ENCODE measurements at places on chromosomes 13 and 19.

DNA sequence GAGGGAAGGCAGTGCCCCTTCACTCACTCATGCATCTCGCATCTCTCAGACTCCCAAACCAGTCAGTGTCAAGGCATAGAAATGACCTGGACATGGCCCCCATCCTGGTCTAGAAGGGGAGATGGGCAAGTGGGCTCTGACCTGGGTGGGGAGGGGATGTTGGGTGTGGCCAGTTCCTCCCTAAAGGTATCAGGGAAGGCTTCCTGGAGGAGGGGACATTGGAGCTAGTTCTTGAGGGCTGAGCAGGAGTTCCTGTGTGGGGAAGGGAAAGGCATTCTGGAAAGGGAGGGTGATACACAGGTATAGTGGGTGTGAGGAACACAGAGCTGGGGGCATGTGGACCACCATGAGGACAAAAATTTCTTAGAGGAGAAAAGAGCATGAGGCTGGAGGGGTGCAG lies 4.0 kb downstream of the IL4I1 start:
- DNase-seq = no peak

DNA sequence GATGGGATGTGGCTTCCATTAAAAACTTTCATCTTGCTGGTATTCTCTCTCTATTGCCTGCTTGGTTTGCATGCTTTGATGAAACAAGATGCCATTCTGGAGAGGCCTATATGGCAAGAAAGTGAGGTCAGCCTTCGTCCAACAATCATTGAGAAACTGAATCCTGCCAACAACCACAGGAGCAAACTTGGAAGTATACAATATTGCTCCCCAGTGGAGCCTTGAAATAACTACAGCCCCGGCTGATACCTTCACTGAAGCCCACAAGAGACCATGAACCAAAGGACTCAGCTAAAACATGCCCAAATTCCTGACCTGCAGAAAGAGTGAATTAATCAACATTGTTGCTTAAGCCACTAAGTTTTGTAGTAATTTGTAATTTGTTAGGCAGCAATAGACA lies 82.5 kb upstream of the FGF14 start:
- no peak for DNase-seq

GRCh38 chr13:83691966-83692365 lies 190.3 kb downstream of the SLITRK1 start:
- no peak for DNase-seq

DNA sequence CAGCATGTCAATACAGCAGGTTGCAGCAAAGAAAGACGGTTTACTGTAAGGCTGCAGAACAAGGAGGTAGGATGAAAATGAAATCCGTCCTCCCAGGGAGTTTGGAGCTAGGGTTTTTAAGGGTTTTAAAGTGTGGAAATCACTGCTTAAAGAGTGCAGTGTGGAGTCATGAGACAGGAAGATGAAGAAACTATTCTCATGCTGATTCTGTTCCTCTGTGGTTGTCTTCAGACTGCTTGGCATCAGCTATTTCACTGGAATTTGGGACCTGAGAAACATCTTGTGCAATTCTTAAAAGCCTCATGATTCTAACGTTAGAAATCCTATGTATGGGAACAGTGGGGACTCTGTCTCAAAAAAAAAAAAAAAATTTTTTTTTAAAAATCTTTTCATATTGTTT lies 11.4 kb downstream of the ZNF331 start:
- DNase-seq = no peak

GRCh38 chr13:30034458-30034795 lies 184.0 kb upstream of the UBL3 start:
- no peak for DNase-seq

DNA sequence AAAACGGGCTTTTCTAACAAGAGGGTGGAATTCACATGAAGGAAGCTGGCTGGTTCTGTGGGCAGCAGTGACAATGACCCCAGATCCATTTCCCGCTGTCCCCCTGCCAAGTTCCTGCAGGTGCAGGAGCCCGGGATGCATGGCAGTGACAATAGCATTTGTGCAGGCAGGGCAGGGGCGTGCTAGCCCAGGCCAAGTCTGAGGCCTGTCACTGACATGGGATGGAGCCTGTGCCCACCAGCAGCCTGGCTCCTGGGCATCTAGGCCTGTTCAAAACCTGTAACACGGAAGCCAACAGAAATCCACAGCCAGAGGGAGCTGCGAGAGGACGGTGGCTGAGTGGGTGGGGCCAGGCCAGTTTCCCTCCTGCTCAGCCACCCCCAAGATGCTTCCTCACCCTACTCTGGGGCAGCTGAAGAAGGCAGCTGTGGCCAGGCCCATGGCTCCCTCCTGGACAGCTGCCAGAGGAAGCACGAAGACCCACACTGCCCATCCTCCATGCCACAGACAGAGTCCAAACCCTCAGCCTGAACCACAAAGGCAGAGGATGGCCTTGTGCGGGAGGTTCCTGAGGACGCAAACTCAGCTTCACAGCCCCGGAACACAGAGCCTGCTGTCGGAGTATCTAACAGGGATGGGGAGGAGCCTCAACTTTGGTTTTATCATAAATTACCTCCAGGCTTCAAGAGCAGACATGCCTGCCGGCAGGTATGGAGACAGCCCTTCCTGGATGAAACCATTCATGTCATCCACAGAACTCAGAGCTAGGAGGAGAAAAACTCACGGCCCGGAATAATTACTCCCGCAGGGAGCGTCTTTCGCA lies 74.0 kb downstream of the CEBPG start:
- DNase-seq = no peak

GRCh38 chr13:57627663-57628062 lies 3.9 kb upstream of the PCDH17 start:
- DNase-seq = peak; percentile 49

DNA sequence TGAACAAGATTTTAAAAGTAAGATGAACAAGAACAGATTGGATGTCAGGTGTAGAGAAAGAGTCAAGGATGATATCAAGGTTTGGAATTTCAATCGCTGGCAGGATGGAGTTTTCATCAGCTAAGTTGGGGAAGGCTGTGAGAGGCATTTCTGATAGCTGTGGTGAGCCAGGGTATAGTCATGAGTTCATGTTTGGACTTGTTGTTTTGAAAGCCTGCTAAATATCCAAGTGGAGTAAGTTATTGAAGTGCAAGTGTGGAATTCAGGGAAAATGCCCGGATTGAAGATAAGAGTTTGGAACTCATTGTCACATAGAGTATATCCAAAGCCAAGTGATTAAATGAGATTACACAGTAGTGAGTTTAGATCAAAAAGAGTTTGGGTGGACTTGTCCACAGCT lies 11.0 kb upstream of the EPSTI1 start:
- DNase-seq = no peak

DNA sequence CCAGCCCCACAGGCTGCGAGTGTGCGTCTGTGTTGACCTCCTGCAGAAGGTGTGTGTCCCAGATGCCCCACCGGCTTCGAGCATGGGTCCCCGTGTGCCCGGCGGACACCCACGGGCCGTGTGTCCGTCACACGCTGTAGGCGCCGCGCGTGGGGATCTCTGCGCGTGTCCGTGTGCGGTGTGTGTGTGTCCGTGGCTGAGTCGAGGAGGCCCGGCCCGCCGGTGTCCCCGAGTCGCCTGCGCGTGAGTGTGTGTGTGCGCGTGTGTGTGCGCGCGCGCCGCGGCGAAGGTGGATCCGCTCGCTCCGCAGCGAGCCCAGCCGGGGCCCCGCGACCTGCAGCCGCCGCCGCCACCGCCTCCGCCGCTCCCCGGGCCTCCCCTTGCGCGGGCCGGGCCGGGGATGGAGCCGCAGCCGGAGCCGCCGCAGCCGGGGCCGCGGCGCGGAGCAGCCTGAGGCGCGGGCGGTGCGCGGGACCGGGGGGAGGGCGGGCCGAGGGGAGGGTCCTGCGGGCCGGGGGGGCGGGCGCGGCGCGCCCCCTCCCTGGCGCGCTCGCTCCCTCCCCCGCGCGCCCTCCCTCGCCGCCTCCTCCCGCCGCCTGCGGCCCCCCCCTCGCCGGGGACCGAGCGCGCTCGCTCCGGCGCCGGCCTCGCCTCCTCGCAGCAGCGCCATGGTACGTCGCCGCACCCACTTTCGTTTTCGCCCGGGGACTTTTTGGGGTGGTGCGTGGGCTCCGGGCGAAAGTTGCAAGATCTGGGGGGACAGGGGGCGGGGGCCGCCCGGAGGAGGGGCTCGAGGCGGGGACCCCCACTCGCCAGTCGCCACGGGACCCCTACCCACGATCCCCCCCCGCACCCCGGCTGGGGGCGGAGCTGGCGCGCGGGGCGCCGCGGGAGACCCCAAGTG lies 7.1 kb upstream of the NFIC start:
- peak; percentile 54 for DNase-seq

DNA sequence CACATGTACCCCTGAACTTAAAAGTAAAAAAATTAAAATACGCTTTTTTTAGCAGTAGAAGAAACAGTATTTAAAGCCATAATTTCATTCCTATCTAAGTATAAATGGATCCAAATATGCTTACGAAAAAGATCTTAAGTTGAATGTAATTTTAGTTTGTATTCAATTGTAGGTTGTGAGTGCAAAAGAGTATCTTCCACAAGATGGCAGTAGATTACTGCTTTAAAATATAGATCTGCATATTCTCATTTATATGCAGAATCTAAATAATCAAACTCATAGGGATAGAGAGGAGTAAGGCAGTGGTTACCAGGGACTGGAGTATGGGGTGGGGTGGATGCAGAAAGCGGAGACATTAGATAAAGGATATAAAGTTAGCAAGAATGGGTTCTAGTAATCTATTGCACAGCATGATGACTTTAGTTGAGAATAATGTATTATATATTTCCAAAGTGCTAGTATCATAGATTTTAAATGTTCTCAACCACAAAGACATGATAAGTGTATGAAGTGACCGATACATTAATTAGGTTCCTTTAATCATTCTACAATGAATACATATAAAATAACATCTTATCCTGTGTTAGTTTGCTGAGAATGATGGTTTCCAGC lies 14.2 kb downstream of the OR7A17 start:
- peak; percentile 25 for DNase-seq

DNA sequence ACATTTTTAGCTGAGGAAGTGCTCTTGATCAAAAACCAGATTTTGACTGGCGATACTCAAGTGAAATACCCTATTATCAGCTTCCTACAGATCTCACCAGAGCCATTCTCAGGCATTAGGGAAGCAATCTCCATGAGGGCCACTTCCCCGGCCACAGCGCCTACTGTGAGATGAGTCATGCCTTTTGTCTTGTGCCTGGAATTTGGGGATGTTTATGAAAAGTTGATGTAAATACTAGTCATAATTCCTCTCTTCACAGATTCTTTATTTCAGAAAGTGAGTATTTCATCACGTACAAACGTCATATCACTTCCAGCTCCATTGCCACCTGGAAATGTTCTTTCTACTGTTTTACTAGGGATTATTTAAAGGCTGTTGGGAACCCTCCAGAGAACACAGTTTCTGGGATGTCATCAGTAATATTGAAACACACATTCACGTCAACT lies 25.3 kb upstream of the SLC46A3 start:
- no peak for DNase-seq

- peak; percentile 90 for DNase-seq
Measured at GRCh38 chr19:41263042-41263849, 926 bp upstream of the HNRNPUL1 start.

- no peak for DNase-seq
Measured at GRCh38 chr19:14718522-14719116, 28.8 kb downstream of the ZNF333 start.

DNA sequence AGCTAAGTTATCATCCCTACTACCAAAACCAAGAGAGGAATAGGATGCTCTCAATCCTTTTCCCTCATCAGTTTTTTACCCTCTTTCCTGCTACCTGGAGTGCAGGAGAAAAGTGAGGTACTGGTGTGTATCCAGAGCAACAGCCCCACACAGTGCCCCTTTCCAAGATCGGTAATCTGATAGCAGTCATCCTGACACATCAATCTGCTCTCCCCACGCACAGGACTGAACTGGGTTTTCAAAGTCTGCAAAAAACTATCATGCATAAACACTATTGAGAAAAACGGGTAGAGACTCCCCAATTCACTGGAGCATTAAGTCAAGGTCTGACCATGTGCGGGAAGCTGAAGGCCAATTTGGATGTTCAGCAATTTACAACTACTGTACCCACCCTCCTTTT lies 284.8 kb downstream of the RBM26 start:
- DNase-seq = no peak

DNA sequence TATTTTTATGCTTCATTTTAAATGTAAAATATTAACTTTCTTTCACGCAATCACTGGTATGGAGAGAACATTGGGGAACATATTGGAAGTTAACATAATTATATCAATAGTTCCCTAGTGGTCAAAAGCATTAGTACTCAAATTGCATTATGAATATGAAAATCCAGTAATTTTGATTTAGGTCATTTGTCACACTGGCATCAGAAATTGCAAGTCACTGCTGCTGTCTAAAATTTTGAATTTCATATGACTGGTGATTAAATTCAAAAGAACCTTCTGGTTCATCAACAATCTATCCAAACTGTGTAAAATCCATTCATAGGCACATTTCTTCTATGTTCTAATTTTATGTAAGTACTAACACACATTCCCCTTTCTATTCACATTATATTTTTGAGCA lies 2235.7 kb upstream of the PCDH20 start:
- no peak for DNase-seq

- no peak for DNase-seq
Measured at GRCh38 chr19:46241626-46242025, 12.1 kb downstream of the IGFL1 start.

DNA sequence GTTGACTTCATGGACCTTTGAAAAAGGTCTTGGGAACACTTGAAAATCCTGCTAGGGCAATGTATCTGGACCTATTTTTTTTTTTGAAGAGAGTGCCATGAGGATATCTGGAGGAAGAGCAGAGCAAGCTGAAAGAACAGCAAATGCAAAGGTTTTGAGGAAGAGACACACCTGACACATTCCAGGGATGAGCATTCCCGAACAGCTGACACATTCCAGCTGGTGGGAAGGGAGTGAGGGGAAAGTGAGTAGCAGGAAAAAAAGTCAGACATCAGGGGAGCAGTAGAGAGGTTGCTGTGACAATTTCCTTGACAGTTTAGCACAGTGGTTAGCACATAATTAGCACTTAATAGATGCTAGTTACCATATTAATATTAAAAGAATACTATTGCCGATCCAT lies 14.7 kb downstream of the DGKH start:
- no peak for DNase-seq

GRCh38 chr13:48778610-48779009 lies 124.9 kb downstream of the CYSLTR2 start:
- DNase-seq = no peak

- DNase-seq = peak; percentile 31
Measured at GRCh38 chr19:5547881-5548280, 19.9 kb downstream of the TINCR start.

DNA sequence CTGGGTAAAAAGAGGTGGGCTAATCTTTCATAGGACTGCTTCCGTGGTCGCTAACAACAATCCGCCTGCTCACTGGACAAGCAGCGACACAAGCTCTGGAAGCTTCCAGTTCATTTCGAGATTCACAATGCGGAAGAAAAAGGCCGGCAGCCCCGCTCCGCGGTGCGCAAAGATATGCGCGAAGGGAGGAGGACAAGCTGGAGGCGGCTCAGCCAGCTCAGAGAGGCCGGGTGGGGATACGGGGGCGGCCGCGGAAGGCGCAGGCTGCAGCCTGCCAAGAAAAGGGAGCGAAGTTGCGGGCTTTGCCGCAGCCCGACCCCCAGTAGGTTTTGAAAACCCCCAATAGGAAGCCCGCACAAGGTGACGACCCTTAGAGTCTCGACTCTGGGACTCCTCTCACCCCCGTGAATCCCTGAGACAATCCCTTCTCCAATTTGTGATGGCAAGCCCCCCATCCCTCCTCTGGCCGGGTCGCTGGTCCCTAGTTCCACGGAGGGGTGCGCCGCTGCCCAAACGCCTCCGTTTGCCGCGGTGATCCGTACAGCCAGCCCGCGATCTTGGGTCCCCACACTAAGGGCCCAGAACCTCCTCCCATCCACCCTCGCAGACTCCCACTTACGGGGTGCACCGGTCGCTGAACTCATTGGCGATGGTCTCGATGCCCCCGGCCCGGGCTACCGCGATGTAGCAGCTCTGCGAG lies 697 bp downstream of the HSPH1 start:
- DNase-seq = peak; percentile 24
